ENCODE measurements at places on chromosomes 5 and 9.

DNA sequence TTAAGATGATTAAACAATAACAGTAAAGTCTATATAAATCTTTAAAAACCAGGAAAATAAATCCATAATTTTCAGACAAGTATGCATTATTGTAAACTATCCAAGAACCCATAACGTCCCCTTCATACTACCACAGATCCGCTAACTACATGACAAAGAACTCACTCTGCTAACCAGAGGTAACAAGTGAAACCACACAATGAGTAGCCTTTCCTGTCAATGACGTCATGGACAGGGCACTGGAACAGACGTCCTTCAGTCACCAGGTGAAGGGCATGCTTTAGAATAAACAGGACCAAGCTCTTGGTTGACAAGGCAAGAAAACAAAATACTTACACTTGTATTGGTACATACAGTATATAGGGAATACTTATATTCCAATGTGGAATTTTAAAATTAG lies 45.2 kb downstream of the RNF130 start:
- no peak for DNase-seq

- DNase-seq = no peak
Observed at GRCh38 chr9:118455259-118455658, 751.1 kb downstream of the TLR4 start.

- no peak for DNase-seq
Observed at GRCh38 chr5:172362755-172363154, 79.2 kb upstream of the UBTD2 start.

- no peak for DNase-seq
Observed at GRCh38 chr9:106872641-106873040, 9.7 kb downstream of the ZNF462 start.

DNA sequence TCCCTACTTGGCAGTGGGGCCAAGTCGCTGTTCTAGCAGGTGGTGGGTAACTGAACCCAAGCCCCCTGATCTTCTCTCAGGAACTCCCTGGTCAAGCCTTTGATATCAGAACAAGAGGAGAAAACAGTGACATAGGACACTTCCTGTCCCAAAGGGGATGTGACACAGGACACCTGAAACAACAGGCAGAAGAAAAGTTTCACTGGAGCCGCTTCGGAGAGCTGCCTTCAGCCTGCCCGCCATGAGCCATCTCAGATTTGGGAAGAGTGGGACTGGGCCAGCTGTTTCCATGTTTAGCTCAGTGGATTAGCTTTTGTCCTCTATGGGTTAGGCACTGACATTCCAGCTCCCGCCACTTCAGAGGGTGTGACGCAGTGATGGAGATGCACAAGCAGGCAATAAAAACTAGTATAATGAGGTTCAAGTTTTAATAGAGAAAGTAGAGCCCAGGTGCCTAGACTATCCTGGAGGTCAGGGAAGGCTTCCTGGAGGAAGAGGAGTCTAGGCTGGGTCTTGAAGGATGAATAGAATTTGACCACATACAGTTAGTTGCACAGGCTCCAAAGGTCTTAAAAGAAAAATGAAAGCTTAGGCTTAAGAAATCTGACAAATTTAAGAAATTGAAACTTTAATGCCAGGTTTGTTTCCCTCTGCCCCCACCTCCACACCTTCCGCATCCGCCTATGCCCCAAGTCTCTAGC lies 104.1 kb upstream of the SPRY4 start:
- no peak for DNase-seq

DNA sequence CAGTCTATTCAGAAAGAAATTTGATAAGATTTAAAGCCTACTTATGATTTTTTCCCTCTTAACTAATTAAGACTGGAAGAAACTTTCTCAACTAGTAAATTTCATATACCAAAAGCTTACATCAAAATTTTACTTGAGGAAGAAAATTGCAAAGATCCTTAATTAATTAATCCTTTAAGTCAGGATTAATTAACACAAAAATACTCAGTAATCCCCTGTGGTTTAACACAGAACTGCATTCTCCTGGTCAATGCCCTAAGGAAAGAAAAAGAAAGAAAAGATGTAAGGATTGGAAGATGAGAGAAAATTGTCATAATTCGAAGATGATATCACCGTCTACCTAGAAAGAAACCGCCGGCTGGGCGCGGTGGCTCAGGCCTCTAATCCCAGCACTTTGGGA lies 17.3 kb upstream of the RUFY1 start:
- no peak for DNase-seq

GRCh38 chr5:141180313-141180712 lies 1.9 kb upstream of the PCDHB16 start:
- no peak for DNase-seq

DNA sequence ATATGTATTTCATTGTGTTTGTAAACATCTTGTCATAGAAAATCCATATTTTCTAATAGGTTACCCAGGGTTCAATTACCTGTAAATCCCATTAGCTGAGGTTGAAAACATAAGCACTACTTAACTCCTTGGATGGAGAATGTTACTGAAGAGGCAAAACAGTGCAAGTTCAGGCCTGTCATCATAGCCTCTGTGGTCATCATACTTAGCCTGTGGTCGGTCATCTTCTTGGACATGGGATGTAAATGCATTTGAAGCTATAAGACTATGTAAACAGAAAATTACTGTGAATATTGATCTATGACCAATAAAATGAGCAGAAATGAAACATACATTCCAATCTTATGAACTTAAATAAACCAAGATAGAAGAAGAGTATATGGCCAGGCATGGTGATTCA lies 164.7 kb downstream of the CHSY3 start:
- no peak for DNase-seq

- DNase-seq = no peak
Observed at GRCh38 chr9:32873131-32873530, 89.8 kb downstream of the TMEM215 start.

- DNase-seq = no peak
Observed at GRCh38 chr5:173451651-173452050, 123.4 kb upstream of the STC2 start.

GRCh38 chr9:84703793-84704192 lies 34.3 kb downstream of the NTRK2 start:
- DNase-seq = no peak

GRCh38 chr5:116343961-116344360 lies 230.7 kb downstream of the SEMA6A start:
- no peak for DNase-seq

GRCh38 chr9:37210737-37211523 lies 90.6 kb downstream of the ZCCHC7 start:
- DNase-seq = no peak

- DNase-seq = no peak
Observed at GRCh38 chr5:88732181-88732633, 150.8 kb downstream of the MEF2C start.

Measured in mesothelial cell of epicardium (in vitro differentiated cells).